ENCODE measurements at places on chromosomes 4 and X.

- DNase-seq, result no peak
Observed at GRCh38 chr4:10316851-10317250, 140.4 kb downstream of the ZNF518B start.

DNA sequence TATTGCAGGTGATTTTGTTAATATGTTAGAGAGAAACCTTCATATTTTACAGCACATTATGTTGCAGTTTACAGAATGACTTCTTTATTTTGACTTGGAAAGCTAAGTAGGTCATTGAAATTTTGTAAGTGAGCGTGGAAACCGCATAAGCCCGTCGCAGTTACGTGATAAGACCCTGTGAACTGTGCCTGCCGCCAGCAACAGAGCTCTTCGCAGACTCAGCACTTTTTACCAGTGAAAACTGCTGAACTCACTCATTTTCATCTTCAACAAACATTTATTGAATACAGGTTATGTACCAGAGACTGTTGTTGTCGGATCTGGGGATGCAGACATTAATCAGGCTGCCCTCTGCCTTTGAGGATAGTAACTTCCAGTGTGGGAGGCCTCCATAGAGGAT lies 355.7 kb downstream of the HS3ST1 start:
- no peak for DNase-seq

DNA sequence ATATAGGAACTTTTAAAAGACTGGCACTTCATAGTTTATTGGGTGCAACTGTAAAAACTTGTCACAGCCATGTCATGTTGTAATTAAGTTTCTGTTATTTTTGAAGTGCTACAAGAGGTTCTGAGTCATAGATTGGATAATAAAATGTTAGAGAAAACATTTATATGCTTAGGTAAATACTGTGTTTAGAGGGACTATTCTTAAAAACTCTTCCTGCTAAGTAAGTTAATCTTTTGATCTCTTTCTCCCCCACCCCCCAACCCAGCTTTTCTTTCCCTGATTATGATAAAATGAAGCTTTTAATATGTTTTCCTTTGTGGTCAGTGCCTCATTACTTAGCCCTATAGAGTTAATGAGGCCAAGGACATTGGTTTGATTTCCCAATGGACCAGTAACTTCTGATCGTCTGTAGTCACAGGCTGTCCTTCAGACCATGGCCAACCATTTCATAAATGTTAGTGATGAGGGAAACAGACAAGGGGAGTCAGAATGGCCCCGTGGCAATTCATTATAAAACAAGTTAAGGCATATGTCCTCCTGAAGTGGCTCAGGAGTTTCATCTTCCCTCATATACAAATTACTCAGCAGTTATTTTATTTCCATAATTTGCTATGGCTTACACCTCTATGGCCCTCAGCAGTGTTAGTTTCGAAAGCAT lies 3.9 kb upstream of the PDLIM5 start:
- DNase-seq, result no peak

- no peak for DNase-seq
Observed at GRCh38 chr4:89298155-89298554, 9.4 kb downstream of the GPRIN3 start.

GRCh38 chrX:38513112-38513742 lies 48.1 kb upstream of the TSPAN7 start:
- DNase-seq, result no peak

- DNase-seq, result no peak
Observed at GRCh38 chr4:79083406-79084010, 144.3 kb upstream of the PAQR3 start.

DNA sequence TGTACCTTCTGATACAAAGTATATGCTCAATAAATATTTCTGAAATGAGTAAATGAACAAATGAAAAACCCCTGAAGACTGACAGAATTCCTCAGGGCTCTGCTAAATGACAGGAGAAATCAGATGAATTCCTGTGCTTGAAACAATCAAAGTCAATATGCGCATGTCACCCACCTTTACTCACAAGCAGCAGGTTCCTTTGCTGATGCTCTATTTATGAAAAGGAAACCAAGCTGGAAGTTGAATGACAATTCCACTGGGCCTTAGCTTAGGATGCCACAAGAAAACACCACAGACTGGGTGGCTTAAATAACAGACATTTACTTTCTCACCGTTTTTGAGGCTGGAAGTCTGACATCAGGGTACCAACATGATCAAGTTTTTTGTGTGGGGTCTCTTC lies 477.5 kb upstream of the TEX13C start:
- no peak for DNase-seq

GRCh38 chr4:56871371-56871866 lies 36.3 kb upstream of the REST start:
- no peak for DNase-seq

DNA sequence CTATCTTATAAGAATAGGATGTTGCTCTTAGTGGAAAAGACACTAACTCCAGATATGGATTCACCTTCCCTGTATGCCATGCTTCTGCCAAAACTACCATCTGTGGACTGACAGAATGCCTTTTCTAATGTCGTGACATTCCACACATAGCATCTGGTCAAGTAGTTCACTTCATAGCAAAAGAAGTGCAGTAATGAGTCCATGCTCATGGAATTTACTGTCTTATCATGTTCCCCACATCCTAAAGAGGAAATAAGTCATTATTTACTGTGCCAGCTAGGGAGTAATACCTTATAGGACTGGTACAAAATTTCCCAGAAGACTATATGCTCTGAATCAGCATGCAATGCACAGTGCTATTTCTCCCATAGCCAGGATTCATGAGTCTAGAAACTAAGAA lies 562.4 kb downstream of the TLL1 start:
- DNase-seq, result no peak

DNA sequence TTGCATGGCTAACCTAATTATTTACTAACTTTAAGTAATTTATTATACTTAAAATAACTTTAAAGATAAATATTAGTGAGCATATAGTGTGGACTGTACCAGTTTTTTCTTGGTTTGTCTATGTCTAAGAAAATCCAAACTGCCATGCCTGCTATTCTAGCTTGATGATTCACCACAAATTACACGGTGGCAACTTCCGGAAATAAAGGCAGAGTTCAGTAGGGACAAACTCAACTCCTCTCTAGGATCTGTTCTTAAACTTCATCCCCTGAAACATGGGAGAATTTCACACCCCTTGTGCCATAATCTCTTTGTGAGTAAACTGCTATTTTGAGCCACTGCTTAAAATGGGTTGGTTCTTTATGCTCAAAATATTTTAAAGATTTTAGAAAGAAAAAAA lies 213.6 kb upstream of the NRK start:
- DNase-seq, result no peak

GRCh38 chr4:105306158-105306781 lies 159.6 kb downstream of the TET2 start:
- no peak for DNase-seq

Data from activated effector memory CD4-positive, alpha-beta T cell treated with Interleukin-2 at 50 U/mL for 16 hours (primary cell).